ENCODE measurements at places on chromosomes 1 and 21.
A peak's percentile ranks its signal among the peaks of the same experiment; 100 is the strongest.

- no peak for DNase-seq
These were observed 15.3 kb downstream of the UCK2 start for GRCh38 chr1:165842671-165843129.

DNA sequence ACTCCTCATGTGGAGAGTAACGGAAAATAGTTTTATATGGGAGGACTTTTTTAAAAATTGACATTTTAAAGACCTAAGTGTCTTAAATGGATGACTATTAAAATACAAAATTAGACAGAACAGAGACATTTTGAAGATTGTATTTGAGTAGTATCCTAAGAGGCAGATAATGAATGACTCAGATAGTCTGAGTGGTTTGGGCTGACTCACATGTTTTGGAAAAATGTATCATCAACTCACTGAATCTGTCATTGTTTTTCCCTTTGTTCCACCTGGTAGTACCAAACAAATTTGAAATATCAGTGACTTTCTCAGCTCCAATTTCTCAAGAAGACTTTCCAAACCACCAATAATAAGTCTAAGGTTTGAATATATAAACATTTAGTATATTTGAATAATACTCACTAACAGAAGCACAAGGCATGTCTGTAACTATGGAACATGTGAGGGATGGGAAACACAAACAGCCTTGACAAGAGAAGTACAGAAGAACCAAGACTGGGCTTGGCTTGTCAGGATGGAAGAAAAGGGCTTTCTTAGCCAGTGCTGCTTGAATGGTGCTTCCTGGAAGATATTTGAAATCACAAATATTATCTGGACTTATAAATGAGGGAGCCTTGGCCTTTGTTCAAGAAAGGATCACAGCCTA is 90.6 kb downstream of the SGIP1 start:
- DNase-seq = no peak

DNA sequence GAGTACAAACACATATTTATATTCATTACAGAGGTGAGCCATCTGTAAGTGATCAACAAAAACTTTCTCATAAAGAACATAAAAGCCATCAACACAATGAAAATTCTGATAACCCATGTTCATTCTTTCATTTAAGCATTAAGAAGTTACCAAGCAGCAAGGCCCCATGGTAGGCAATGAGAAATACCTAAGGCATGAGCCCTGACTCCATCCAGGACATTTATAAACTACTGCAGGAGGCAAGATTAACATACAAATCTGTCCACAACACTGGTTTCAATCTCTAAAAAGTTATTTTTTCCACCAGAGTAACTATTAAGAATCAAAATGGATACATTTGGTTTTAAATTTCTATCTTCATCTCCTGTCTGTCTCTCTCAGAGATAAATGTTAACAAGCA is 76.1 kb downstream of the SIPA1L2 start:
- no peak for DNase-seq

DNA sequence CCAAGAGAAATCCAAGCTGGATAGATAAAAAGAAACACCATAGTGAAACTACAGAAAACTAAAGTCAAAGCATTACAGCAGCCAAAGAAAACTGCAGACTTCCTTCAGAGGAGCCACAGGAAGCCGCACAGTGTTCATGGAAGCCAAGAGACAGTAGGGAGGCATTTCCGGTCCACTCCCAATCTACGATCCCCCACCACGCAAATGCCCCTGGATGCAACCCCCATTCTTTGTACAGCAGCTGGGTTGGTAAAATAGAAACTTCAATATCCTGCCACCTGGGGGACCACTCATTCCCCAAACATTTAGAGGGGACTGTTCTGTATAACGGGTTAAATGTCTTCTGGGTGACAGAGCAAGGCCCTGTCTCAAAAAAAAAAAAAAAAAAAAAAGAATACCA is 43.9 kb upstream of the TSPEAR start:
- no peak for DNase-seq

- DNase-seq = no peak
These were observed 25.9 kb downstream of the IL12RB2 start for GRCh38 chr1:67333603-67334002.

DNA sequence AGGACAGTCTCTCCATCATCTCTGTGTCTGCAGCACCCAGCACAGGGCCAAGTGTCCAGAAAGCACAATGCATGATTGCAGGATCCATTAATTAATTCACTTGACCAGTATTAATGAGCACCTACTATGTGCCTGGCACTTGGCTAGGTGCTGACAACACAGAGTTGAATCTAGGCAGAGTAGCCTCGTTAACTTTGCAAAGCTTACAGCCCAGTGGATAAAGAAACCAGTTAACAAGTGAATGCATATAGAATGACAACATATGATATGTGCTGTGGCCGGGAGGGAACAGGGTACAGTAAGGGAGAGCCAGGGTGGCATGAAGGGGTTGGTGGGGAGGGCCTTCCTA is 10.9 kb downstream of the SLC1A7 start:
- DNase-seq = no peak

DNA sequence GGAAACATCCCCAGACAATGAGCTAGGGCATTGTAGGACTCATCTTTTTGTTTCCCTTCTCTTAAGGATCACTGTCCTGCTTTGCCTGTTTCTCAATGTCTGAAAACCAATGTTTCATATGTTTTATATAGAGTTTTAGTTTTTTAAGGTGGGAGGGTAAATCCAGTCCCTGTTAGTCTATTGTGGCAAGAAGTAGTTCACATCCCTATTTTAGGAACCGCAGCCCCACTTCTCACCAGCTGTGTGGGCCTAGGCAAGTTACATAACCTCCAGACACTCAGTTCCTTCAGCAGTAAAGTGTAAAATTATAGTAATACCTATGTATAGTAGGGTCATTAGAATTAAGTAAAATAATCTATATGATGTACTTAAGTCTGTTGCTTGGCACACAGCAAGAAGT is 105.8 kb upstream of the WLS start:
- DNase-seq = no peak

DNA sequence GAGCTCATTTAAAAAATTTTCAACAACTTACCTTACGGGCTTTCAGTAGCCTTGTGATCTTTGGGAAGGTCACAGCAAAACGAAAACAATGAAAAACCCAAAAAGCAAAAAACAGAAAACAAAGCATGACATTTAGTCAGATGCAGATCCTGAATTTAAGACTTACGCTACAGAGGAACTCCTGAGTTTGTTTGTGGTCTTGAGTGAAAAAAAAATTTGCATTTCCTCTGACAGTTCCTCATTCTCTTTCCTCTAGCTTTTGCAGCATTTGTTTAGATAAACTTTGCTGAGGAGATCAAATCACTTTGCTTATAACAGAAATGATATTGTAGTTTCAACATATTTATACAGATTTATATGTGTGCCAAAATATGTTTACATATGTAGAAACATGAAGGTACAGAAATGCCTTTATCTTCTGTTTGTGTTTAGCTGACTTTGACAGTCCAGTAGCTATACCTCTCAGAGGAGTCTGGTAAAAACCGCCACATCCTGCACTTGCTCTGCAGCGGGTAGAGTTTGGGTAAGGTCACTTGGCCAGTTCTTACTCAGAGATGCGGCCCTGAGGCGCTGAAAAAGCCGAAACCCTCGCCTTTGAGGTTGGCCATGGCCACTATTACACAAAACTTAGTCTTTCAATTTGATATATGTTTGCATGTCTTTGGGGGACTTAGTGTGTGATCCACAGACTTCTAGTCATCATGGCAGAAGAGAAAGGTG is 142.5 kb downstream of the TNR start:
- DNase-seq = no peak

GRCh38 chr1:192543445-192543844 is 32.1 kb upstream of the RGS1 start:
- DNase-seq = no peak

- no peak for DNase-seq
These were observed 1.4 kb downstream of the KRTAP10-7 start for GRCh38 chr21:44601596-44602462.

- DNase-seq = peak; percentile 78
These were observed 72.5 kb downstream of the NDUFS5 start for GRCh38 chr1:39098546-39099250.

DNA sequence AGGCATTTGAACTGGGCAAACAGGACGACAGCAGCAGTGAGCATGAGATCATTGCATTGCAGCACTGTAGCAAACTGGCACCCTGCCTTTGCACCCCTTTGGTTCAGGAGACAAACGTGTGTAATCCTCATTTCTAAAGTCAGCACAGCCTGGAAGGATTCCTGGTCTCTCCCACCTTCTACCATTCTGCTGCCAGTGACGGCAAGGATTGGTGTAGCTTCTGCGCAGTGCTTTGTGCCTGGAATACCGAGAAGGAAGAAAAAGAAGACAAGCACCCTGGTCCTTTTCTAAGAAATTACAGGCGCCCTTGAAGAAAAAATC is 805.3 kb downstream of the USP25 start:
- no peak for DNase-seq

Data from D721Med (cell line).